ENCODE measurements at places on chromosomes 4 and X.

DNA sequence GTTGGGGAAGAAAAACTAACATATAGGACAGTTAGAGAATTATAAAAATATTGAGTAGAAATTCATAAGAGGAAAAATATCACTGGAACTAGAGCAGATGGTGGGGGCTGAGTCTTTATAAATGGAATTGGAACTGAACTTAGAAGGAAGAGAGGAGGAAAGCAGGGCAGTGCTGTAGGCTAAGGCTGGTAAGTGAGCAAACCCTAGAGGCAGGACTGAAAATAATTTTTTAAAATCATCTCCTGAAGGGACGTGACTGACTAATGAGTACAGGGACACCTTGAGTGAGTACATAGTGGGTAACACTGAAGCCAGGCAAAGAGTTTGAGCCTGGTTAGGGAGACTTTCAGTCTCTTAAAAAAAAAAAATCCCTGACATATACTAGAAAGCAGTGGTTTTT, 63.3 kb downstream of the GALNT7 start:
- peak; percentile 53 for DNase-seq

GRCh38 chr4:54234497-54235205, 5.6 kb downstream of the PDGFRA start:
- no peak for DNase-seq

DNA sequence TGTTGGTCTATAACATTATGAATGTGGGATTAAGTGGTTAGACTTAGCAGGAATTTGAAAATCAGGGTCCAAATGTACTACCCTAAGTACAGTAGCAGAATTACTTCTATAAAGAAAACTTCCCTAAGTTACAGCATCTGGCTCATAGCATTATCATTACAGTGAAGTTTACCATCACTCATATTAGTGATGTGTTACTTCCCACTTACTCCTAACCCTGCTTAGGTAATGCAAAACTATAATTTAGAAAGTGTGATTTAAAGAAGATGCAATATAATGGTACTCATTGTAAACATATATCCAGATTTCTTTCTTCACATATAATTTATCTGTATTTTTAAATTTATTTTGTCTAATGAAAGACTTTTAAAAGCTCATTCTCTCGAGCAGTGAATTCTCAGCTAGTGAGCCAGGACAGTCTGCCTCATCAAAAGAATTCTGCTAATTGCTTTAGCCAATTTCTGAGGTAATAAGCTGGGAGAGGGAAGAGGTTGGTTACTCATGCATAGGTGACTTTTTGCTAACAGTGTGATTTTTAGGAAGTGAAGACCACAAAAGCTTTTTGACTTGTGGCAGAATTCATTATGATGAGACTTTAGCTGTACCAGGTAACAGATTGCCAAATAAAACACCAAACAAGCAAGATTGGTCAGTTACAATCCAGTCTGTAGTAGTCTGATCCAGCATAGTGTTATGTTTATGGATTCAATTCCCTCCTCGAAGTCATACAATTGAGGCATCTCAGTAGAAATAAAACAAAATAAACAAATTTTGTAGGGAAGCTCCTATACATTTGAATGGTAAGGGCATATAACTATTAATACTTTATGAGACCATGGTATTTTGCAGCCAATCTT, 21.0 kb downstream of the PLS3 start:
- DNase-seq = no peak

- DNase-seq = no peak
These were observed 512 bp upstream of the ANTXR2 start for GRCh38 chr4:80073473-80074008.

GRCh38 chrX:37468124-37468739, 103.2 kb upstream of the LANCL3 start:
- no peak for DNase-seq

All from cardiac fibroblast (primary cell).